Posterior cingulate gyrus (tissue), 11 donors: ENCODE measurements at places on chromosomes 1 and 21.
A peak's percentile ranks its signal among the peaks of the same experiment; 100 is the strongest.

DNA sequence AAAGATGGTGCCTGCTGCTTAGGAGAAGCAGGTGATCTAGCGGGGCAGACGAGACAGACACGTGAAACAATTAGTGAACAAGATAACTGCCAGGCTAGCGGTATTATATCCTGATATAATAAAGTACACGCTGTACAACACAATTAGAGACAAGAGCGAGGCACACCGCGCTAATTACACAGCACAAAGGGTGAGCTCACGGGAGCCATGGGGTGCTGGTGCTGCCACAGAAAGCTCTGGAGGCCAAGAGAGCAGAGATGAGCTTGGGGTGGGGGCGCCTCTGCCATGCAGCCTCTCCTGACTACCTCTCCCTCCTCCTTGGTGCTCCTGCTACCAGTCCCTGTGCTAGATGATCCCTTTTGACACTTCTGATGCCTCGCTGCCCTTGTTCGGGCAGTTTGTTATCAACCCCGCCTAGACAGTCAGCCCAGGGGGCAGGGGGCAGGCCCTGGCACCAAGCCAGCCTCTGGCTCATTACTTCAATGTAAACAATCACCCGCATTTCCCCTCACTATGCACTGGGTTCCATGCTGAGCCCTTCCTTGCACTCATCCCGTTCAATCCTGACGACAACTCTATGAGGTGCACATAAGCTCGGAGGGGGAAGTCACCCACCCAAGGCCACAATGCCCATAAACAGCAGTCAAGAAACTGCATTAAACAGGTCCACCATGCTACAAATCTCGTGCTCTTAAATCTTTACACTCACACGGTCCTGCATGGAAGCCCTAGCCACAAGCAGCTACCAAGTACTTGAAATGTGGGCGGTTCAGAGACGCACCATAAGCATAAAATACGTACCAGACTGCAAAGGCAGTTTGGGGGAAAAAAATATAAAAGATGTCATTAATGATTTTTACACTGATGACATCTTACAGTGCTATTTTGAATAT lies 103.0 kb downstream of the SSBP3 start:
- no peak for DNase-seq

DNA sequence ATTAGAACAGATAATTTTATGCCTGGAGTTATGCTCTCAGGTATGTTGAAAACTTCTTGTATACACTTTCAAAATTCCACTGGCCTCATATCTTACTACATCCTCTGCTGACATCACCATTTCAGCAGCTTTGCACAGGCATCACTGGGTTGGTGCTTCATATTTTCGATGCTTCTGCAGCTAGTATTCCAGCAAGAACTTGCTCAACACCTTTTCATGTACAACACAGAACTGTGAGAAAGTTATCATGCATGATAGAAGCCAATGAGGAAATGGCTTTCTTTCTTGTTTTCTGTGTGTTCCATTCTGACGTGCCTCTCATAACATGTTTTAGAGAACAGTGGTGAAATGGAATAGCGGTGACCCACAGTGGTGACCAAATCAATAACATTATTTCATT lies 5.1 kb upstream of the GBP5 start:
- DNase-seq: no peak

GRCh38 chr1:151069103-151069486 lies 1.5 kb upstream of the GABPB2 start:
- no peak for DNase-seq

DNA sequence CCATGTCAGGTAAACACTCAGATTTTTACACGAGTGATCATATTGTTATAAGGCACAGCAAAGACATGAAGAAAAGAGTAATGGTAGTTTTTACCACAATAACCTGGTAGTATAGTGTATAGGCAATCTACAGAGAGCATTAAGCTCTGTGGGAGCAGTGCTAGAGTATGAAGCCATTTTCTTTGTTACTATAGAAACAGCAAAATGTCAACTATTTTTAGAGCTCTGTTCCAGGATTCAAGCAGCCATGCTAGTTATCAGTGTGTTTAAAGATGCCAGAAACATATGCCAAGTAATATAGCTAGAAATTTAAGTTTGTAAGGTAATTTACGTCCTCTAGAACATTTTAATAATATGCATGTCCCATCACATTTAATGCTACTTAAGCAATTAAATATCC lies 77.6 kb upstream of the RGS18 start:
- DNase-seq: no peak

GRCh38 chr1:179121159-179121938 lies 39.5 kb downstream of the TOR3A start:
- no peak for DNase-seq

DNA sequence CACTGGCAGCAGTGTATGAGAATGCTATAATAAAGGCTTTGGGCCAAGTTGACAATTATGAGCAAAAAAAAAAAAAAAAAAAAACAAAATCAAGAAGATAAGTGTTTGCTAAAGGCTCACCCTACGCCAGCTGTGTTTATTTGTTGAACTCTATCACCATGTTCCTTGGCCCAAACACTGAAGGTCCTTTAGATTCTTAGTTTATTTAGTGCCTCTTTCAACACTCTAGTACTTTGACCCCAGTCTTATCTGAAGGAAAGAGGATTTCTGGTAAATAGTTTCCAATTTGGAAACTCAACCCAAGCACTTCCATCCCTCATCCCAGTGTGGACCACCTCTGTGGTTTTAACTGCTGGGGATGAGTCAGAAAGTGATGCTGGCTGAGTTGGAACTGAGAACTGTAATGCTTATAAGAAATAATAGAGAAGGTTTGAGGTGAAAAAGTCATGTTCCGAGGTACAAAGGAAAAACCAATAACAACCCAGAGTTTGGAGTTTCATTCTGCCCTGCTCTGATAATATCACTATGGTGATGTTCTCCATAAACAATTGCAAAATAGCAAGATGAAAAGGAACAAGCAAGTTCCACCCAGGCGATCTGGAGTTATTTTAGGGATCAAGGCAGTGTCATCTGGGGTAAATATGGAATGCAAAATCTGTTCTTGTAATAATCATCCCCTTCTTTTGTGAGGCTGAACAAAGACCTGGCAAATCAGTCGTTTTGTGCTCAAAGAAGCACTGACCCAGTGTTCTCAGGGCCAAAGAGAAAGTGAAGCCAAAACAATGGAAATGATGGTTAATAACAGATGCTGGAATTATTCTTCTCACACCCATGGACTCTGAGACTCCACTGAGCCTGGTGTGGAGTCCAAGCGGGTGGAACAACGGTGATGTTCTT lies 19.7 kb upstream of the CAPZB start:
- DNase-seq: no peak

GRCh38 chr21:39097335-39097861 lies 85.9 kb downstream of the PSMG1 start:
- no peak for DNase-seq

- peak; percentile 46 for DNase-seq
Observed at GRCh38 chr1:156689035-156689952, 12.1 kb upstream of the NES start.

- DNase-seq: peak; percentile 83
Observed at GRCh38 chr1:115666702-115667101, 24.9 kb downstream of the VANGL1 start.

GRCh38 chr1:25727635-25728286 lies 72.2 kb upstream of the SELENON start:
- peak; percentile 42 for DNase-seq

DNA sequence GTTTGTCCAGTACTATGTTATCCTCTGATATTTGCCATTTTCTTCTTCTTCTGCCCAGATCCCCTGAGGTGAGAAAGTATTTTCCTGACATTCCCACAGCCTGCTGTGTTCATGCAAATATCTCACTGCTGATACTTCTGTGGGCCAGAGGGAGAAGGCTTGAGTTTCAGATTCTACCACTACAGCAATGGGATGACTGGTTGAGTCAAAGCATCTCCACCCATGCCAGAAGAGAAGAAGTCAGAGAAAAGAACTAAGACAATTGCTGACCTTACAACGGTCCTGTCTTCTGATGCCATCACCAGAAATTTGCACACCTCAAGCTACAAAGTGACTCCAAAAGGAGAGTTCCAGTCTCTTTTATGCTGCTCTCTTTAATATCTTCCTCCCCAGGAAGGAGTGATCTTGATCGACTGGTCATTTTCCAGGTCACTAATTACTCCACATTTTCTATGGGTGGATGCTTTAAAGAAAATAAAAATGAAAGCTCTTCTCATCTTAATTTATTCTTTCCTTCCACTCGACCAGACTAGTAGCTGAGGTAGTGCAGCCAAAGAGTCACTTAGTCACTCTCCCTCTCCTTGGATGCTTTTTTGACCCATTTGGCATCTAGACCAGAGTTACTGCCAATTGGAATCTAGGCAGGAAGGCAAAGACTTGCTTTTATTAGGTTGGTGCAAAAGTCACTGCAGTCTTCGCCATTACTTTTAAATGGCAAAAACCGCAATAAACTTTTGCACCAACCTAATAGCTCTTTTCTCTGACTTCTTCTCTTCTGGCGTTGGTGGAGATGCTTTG lies 195.1 kb downstream of the PTPRC start:
- no peak for DNase-seq

DNA sequence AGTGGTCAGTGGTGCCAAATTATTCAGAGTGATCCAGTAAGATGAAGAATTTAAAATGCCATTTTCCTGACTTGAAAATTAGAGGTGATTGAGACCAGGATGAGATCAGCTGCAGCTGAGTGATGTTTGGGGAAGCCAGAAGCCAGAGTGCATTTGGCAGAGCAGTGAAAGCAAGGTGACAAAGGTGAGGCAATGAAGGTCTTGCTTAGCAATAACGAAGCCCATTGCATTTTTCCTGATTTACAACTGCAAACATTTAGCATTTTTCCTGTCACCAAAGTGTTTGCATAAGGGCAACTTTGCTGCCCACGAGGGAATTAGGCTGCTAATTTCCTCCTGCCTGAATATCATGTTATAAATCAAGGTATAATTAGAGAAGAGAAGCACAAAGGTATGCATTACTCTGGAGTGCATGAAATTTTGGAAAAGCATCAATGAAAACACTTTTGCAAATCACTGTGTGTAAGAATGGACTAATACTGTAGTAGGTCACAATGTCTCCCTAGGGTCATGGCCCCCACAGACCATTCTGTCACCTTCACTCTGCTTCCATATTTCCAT lies 188.2 kb upstream of the LYPLAL1 start:
- no peak for DNase-seq

DNA sequence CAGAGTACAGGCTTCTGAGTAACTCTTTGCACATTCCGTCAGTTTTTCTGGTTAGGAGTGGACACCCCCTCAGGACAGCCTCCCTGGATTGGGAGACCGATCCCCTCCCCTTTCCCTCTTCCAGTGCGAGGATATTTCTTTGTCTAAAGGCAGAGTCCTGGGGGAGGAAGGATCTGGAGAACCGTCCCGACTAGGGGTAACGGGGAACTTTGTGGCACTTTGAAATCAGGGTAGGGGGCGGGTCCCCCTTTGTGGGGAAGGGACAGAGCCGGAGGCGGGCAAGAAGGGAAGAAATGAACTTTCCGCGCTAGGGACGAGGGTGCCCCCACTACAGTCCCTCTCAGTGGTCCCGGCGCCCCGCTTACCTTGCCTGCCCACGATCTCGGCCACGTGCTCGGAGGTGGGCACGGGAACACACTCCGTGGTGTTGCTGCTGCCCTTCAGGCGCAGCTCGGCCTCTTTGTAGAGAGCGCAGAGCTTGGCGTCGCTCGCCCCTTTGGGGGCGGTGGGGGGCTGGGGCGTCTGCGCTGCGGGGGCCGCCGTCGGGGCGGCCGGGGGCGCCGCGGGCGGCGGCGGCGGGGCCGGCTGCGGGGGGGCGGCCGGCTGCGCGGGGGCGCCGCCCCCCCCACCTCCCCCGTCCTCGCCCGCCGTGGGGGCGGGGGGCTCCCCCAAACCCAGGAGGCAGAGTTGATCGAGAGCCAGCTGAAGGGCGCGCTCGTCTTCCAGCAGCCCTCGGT lies 917 bp downstream of the MEX3A start:
- DNase-seq: no peak

GRCh38 chr1:46543761-46544560 lies 7.5 kb downstream of the KNCN start:
- DNase-seq: no peak

DNA sequence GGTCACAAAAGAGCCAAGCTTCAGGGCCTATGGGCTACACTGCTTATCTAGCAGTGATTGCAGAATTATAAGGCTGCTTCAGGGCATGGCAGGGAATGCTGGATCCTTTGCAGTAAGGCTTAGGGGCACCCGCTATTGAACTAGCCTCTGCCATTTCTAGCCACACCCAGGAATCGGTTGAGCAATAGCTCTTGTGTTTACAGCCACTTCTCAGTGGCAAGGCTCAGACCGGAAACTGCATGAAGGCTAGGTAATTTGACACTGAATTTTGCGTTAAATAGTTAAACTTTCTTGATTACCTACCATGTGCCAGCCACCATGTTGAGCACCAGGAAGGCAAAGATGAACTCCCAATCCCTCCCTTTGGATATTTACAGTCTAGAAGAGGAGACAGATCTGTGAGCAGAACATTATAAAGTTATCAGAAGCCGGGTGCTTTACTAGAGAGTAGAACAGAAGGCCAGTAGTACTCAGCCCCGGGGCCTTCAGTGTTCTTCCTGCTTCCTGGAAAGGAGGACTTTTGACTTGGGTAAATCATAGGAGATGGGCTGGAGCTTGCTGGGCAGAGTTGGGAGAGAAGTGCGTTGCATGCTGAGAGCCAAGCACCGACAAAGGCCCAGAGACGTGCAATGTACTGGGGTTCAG lies 98.6 kb upstream of the LPGAT1 start:
- DNase-seq: no peak

- no peak for DNase-seq
Observed at GRCh38 chr1:157085421-157085820, 14.2 kb downstream of the ETV3L start.

DNA sequence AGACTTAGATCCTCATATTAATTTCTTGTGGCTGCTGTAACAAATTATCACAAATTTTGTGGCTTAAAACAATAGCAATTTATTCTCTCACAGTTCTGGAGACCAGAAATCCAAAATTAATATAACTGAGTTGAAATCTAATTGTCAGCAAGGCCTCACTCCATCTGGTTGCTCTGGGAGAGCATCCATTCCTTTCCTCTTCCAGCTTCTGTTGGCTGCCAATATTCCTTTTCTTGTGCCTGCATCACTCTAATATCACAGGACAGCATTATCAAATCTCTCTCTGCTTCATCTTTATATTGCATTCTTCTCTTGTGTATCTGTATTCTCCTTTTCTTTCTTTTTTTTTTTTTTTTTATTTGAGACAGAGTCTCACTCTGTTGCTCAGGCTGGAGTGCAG lies 9.3 kb downstream of the SLC35A3 start:
- DNase-seq: no peak

- no peak for DNase-seq
Observed at GRCh38 chr1:245896258-245896657, 610.8 kb downstream of the SMYD3 start.

GRCh38 chr1:65539266-65540131 lies 119.0 kb downstream of the LEPR start:
- no peak for DNase-seq

GRCh38 chr1:119815928-119816327 lies 4.7 kb upstream of the REG4 start:
- DNase-seq: no peak
